ENCODE measurements at places on chromosomes 3 and 15.

GRCh38 chr3:30710017-30710416 is 103.6 kb downstream of the TGFBR2 start:
- no peak for DNase-seq

DNA sequence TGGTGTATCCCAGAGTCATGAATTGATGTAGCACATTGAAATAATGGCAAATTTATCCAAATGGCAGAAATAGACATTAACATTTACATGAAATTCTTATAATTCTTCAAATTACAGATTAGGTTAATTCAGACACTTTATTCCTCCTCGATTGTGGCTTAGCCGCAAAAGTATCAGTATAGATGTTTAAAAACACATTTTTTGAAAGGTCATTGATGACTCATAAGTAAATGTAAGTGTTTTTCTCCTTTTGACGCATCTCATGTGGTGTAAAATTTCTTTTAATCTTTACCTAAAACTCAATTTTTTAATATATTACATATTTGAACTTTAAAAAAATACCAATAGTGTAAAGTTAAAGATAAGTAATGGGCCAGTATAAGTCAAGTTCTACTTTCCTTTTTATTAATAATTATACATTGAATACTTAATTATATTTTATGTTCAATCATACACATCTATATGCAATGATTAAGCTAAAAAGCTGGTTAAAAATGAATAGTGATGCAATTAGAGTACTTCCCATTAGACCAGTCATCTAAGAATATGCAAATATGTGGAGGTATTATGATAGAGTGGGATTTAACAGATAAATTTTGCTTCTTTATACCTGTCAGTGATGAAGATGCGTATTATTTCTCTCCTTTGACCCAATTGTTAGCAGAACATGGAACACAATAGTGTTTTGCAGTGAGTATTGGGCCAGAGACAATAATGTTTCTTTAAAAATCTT is 678.1 kb upstream of the DPPA4 start:
- no peak for DNase-seq

DNA sequence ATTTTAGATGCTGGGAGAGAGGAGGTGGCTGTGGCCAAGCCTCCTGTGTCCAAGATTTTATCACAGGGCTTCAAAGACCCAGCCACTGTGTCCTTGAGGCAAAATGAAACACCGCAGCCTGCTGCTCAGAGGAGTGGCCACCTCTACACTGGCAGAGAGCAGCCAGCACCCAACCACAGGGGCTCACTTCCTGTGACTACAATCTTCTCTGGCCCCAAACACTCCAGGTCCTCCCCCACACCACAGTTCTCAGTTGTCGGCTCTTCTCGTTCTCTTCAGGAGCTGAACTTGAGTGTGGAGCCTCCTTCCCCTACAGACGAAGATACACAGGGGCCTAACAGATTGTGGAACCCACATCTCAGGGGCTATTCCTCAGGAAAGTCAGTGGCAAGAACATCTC is 45.6 kb downstream of the CDAN1 start:
- DNase-seq: no peak

- no peak for DNase-seq
Observed at GRCh38 chr15:68228143-68228970, 1.2 kb downstream of the CLN6 start.

GRCh38 chr3:48268381-48268935 is 27.6 kb downstream of the ZNF589 start:
- DNase-seq: no peak

- DNase-seq: no peak
Observed at GRCh38 chr3:37054370-37054769, 61.1 kb downstream of the MLH1 start.

DNA sequence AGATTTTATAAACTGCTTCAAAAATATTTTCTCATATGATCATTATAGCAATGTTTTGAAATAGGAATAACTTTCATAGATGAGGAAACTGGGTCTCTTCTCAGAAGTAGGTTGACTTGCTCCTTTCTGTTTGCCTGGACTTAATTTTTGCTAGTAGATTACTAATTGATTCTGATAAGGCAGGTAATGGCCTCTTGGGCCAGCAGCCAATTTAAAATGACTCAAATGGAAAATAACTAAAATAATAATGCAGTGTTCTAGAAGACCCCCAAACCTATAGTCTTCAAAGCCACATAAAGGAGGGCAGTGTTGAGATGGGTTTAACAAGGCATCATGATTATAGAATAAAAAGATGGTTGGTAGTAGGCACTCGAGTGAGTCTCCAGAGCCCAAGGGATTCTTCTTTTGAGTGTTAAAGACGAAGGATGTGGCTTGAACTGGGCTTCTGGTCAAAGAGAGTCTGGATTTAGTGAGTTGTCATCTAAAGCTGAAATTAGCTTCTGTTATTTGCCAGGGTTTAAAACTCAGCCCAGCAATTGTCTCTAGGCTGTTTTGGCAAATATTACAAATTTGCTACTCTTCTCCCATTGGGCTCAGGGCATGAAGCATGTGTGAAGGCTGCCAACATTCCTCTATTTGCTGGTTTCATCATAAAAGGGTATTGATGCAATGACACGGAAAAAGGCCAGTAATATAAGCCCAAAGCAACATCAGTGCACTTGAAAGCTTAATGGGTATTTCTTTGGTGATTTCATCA is 297.1 kb upstream of the MEIS2 start:
- DNase-seq: no peak

DNA sequence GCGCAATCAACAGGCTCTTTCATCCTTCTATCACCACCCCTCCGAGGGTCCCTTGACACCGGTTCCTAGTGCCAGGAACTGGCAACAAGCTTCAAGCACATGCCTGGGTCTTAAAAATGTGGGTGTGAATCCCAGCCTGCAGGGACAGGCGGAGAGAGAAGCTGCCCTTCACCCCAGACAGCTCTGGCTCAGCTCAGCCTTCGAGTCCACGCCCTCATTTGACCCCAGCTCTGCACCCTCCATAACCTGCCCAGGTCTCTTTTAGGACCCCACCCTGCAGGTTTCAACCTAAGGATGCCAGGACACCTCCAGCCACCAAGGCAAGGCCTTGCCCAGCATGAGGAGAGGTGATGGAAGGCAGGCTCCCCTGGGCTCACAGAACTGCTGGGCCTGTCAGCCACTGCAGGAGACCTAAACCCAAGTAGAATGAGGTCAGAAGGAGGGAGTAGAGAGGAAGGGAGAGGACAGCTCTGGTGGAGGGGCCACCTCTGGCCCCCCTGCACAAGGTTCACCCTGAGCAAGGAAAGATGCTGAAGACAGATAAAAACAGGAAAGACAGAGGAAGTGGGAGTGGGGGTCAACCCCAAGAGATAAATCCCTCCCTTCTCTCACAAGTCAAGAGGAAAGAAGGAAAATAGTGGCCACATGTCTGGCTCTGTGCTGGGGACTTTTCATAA is 2.6 kb upstream of the LOXL1 start:
- DNase-seq: no peak

DNA sequence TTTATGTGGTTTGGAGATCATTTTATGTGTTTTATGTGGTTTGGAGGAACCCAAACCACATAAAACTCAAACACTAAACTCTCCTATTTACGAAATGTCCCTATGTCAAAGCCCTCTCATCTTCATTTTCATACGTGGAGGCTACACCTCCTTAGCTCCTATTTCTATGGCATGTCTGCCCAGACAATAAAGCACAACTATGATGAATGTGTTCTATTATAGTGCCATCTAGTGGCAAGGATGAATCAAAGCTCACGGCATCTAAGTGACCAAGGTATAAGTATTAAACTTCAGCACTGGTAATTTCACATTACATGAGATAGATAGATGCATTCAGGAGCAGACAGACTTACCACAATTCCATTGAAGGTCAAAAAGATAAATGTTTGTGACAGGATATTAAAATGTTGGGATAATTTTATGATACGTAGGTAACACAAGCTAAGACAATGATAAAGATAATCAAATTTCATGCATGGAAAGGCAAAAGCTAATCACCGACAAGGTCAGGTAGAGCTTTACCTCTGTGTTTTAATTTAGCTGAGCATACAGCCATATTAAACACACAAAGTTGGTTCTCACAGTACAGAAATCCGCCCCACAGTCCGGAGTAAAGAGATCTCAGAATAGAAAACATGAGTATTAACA is 130.6 kb upstream of the FHIT start:
- DNase-seq: no peak

DNA sequence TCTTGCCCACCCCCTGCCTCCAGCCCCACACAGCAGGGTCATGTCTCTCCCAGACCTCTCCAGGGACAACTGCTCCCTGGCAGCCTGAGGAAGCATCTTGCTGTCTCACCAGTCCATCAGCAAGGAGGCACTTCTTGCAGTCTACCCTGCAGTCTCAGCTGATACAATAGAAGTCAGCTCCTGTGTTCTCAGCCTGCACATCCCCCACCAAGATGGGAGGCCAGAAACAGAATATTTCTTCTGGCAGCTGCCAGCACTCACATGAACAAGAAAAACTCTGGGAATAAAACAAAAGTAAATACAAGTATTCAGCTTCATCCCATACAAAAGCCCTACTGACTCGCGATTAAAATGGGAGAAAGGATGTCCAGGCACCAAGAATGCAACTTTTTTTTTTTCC is 457.4 kb upstream of the PROK2 start:
- DNase-seq: no peak

GRCh38 chr15:55320238-55320550 is 1.2 kb downstream of the PIGB start:
- DNase-seq: no peak

DNA sequence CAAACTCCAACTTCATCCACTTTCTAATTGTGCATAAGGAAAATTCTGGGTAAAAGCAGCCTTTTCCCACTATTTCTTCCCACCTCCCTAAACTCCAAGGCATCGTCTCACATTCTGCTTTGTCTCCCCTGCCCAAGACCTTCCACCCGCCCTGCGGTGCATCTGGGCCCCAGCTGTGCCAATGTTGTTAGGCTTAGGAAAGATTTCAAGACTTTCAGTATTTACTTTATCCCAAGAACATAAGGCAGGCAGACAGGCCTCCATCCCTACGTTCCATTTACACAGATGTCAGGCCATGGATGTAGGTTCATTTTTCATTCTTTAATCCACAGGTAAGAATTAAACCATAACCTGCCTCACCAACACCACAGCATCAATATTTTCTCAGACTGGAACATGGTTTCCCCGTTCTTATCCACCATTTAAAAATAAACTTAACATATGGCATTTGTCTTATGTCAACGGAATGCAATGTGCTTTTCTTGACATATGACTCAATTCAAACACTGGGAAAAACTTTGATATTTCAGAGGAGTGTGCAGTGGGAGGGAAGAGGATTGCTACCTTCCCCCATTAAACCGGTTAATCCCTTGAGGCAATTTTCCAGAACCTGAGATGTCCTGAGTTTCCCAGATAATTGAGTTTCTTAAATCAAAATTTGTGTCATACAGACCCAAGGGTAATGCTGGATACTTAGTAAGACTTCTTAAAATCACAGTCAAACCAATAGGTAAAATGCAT is 238.0 kb upstream of the LRIG1 start:
- no peak for DNase-seq

GRCh38 chr3:183745300-183746098 is 47.9 kb downstream of the YEATS2 start:
- no peak for DNase-seq

DNA sequence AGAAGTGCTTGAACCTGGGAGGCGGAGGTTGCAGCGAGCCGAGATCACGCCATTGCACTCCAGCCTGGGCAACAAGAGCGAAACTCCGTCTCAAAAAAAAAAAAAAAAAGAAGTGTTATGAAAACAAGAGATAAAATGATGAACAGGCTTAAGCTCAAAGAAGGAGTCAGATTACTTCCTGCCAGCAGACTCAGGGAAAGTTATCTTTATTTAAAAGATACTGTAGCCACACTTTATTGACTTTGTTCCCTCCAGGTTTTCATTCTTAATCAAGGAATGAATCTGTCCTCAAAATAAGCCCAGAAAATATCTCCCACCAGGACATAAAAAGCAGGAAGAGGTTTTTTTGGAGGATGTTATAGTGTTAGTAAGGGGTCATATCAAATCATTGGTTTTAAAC is 176.5 kb upstream of the KCNMB2 start:
- DNase-seq: no peak

GRCh38 chr15:74800559-74801094 is 12.0 kb upstream of the LMAN1L start:
- DNase-seq: no peak

DNA sequence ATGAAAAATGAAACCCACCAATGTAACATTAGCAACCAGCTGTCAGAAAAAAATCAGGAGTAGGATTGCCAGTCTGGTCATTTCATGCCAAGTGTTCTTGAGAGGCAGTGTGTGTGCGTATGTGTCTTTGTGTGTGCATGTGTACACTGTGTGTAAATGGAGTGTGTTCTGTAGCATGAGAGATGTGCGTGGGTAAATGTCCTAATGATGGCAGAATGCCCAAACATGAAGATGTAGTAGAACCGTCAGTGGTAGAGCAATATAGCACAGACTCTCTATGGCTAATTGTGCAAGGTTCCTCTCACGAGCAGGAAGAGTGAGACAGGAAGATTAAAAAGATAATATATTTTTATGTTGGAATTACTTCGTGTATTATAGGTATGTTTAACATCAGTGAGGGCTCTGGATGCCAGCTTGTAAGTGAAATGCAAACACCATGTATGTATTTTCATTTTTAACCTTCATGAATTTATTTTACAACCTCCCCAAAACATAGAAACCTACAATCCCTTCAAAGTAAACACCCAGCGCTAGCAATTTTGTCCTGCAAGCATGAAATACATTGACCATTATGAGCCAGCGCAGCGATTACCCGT is 1038.7 kb downstream of the IGSF11 start:
- no peak for DNase-seq

GRCh38 chr3:139529662-139530061 is 9.9 kb downstream of the RBP1 start:
- no peak for DNase-seq

- no peak for DNase-seq
Observed at GRCh38 chr3:25430287-25430934, 2.3 kb downstream of the RARB start.

GRCh38 chr15:66716656-66717020 is 14.6 kb downstream of the SMAD6 start:
- DNase-seq: no peak

DNA sequence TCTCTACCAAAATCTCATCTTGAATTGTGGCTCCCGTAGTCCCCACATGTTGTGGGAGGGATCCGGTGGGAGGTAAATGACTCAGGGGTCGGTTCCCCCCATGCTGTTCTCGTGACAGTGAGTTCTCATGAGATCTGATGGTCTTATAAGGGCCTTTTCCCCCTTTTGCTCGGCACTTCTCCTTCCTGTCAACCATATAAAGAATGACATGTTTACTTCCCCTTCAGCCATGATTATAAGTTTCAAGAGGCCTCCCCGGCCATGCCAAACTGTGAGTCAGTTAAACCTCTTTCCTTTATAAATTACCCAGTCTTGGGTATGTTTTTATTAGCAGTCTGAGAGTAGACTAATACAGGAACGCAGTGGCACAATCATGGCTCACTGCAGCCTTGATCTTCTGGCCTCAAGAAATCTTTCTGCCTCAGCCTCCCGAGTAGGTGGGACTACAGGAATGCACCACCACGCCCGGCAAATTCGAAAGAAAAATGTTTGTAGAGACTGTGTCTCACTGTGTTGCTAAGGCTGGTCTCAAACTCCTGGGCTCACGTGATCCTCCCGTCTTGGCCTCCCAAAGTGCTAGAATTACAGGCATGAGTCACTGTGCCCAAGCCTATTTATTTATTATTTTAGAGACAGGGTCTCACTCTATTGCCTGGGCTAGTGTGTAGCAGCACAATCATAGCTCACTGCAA is 101.0 kb downstream of the ATP10A start:
- no peak for DNase-seq

- DNase-seq: no peak
Observed at GRCh38 chr3:169228522-169228921, 435.0 kb downstream of the MECOM start.

Measured in cortex of kidney (tissue), 1 donor.